ENCODE measurements at places on chromosomes 7 and 10.
A peak's percentile ranks its signal among the peaks of the same experiment; 100 is the strongest.

GRCh38 chr10:125607689-125608290 lies 75.2 kb downstream of the TEX36 start:
- DNase-seq: no peak

- no peak for DNase-seq
Observed at GRCh38 chr10:112565434-112566053, 118.5 kb downstream of the VTI1A start.

- DNase-seq: no peak
Observed at GRCh38 chr7:136030330-136030729, 53.2 kb upstream of the MTPN start.

DNA sequence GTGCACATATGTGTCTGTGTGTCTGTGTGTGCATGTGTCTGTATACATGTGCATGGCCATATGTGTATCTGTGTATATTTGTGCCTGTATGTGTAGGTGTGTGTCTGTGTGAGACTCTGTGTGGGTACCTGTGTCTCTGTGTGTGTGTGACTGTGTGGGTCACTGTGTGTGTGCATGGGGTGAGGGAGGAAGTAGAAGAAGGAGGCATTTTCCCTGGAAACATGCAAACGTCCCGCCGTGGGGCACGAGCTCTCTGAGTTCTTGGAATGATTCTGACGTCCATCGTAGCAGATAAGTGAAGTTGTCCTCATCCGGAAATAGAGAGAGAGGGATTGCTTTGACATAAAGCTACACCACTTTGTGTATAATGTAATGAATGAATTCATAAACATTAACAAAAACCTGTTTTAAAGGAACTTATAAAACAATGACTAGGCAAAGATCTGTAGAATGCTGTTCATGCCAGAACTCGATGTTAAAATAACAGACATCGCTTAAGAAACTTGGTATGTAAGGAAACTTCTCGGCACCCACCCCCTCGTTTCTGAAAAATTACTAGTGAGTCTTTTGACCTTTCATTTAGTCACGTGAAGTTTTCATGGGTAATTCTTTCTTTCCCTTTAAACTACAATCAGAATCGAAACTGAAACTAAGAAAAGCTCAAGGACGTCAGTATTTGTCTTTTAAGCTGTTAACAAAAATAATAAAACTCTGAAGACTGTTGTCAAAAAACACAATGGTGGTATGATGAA lies 43.6 kb upstream of the KLF6 start:
- peak; percentile 44 for DNase-seq

GRCh38 chr7:111086532-111086931 lies 4.4 kb upstream of the LRRN3 start:
- no peak for DNase-seq

GRCh38 chr7:35975851-35976454 lies 175.1 kb downstream of the SEPTIN7 start:
- DNase-seq: peak; percentile 41

GRCh38 chr7:151009327-151010036 lies 14.8 kb downstream of the ATG9B start:
- no peak for DNase-seq

DNA sequence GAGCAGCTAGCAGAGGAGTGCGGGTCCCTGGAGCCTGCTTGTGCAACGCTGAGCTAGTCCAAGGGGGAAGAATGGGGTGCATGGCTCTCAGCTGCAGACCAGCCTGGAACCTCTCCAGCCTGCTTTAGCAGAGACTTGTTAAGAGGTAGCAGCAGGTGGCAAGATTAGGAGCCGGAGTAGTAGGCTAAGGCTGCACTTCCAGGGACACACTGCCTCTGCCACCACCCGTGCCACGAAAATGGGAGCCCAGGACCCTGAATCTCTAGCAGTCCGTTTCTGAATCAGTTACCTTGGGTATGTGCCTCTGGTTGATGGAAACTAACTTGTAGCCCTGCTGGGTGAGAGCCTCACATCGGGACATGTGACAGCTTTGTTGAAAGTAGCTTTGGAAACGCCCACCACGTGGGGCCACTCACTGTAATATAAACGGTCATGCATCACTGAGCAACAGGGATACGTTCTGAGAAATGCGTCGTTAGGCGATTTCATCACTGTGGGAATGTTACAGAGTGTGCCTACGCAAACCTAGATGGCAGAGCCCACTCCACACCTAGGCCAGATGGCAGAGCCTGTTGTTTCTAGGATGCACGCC lies 25.9 kb downstream of the HTRA1 start:
- DNase-seq: no peak

DNA sequence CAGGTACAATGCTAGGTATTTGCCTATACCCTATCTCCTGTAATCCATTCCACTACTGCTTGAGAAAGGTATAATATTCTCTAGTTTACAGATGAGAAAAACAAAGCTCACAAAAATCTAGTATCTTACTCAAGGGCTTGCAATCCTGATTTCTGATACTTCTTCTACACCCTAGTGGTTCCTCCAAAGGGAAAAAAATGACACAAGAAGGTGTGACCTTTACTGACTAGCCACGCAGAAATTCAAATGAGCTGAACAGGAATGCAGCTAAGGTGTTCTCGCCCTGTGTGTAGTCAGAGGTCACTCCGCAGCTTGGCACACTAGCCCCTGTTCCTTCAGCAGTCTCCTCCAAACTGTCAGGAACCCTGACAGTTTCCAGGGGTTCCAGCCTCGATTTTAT lies 59.5 kb upstream of the TM9SF3 start:
- no peak for DNase-seq

GRCh38 chr7:90518630-90519029 lies 49.2 kb downstream of the PTTG1IP2 start:
- DNase-seq: no peak

DNA sequence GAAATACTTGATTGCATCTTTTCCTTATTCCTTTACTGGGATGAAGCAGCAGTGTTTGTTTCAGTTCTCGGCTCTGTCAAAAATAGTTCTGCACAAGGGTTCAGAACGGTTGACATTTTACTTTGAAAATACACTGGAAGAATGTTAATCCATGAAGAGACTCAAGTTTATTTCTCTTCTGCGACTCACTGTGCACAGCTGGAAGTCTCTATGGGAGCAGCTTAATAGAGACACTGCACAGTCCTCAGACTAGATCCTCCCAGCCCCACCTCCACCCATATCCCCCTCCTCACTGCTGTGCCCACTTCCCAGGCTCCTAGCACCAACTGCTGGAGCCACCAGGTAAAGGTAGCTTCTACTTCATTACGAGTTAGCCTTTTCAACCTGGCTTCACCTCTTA lies 517.8 kb downstream of the GRID1 start:
- DNase-seq: no peak

GRCh38 chr7:146319629-146320028 lies 203.0 kb downstream of the CNTNAP2 start:
- no peak for DNase-seq

DNA sequence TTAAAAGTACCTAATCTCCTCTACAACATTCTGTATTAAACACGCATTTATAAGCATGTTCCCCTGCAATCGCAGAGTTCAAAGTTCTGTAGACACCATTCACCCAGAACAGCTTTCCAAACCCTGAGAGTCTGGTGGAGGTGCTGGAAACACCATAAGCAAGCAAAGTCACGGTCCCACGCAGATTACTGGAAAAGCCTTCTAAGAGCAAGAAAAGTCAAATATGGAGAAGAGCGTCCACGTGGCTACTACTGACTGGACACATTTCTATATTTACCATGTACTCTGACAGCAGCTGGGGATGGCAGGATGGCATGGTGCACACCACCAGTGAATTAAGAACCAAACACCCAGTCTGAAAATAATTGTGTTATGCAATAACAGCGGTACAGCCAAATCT lies 97.7 kb downstream of the PARD3 start:
- no peak for DNase-seq

- DNase-seq: no peak
Observed at GRCh38 chr10:130767116-130767730, 544.3 kb downstream of the TCERG1L start.

GRCh38 chr7:101075646-101076045 lies 9.6 kb upstream of the TRIM56 start:
- no peak for DNase-seq

GRCh38 chr7:131111081-131111576 lies 216.5 kb upstream of the MKLN1 start:
- DNase-seq: no peak

GRCh38 chr10:44477046-44477425 lies 92.1 kb upstream of the CXCL12 start:
- DNase-seq: no peak

DNA sequence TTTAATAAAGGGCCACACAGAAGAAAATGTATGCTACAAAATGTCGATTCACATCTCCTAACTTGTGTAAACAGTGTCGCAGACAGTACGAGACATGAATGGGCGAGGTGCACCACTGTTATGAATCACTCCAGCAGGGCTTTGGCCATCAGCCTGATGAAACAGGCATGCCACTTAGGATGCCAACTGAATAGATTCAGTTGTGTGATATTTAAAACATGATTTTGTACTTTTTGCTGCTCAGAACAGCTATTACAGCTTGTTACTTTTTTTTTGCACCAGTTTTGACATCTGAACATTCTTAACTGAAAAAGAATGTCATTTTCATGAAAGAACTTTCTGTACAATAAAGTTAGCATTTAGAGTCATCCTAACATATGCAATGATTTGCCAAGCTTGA lies 138.1 kb downstream of the VTI1A start:
- no peak for DNase-seq

DNA sequence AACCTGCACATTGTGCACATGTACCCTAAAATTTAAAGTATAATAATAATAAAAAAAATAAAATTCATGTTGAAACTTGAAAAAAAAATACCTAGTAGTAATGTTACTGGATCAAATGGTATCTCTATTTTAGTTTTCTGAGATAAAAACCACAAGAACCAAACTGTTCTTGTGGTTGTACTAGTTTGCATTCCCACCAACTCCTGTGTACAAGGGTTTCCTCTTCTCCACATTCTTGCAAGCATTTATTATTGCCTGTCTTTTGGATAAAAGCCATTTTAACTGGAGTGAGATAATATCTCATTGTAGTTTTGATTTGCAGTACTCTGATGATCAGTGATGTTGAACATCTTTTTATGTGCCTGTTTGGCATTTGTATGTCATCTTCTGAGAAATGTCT lies 177.7 kb downstream of the KIF20B start:
- no peak for DNase-seq

- DNase-seq: no peak
Observed at GRCh38 chr7:105649727-105650381, 68.6 kb upstream of the EFCAB10 start.

DNA sequence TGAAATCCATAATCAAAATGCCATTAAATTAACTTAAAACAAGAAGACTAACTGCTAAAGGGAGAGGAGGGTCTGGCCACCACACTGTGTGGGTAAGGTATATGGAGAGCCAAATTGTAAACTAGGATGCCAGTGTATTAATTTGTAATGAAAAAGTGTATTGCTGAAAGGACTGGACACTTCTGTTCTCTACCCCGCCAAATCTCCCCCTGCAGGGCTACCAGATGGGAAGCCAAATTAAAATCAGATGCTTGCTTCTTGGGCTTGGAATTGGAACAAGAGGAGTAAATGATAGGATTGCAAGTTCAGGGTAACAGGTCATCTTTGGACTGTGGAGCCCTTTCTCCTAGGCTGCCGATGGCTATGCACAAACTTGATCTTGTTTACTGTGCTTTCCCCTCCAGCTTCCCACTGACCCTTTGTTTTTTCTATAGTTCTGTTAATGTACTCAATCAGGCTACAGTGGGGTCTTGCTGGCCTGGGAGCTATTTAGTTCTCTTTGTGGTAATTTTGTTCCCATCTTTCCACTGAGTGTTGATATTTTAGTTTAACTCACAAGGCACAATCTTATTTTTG lies 932.1 kb upstream of the C7orf33 start:
- DNase-seq: no peak

DNA sequence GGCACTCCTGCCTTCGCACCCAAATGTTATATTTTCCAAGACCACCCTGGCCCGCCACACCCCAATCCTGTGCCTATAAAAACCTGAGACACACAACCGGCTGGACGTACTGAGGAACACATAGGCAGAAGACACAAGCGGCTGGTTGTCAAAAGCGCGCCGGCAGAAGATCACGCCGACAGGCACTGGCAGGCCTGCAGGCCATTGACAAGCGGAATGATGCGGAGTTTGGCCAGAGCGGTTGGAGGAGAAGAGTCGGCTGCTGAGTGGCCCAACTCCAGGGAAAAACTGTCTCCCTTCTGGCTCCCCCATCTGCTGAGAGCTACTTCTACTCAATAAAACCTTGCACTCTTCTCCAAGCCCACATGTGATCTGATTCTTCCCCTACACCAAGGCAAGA lies 39.7 kb upstream of the SAMD8 start:
- DNase-seq: no peak
